ENCODE measurements at places on chromosomes 5 and 9.

- no peak for DNase-seq
These were observed 38.7 kb downstream of the PRRT1B start for GRCh38 chr9:131583836-131584555.

GRCh38 chr5:78534148-78534904, 114.2 kb downstream of the LHFPL2 start:
- DNase-seq, result peak; percentile 28

DNA sequence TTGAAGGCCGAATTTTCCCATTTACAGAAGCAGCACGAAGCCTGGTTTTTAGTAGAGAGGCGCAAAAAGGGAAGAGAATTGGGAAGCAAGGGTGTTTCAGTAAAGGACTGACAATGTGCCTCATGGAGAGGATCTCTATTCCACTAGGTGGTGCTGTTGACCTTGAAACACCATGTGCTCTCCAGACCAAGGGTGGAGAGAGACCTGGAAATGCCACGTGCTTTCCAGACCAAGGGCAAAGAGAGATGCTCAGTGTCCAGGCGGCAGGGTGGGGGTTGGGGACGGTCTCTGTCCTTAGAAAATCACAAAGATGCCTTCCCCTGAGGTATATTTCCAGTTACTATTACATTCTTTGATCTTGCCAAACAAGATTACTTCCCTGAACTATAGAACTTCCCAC, 425.3 kb downstream of the CSNK1G3 start:
- DNase-seq, result peak; percentile 71

GRCh38 chr9:103319979-103320378, 324.8 kb downstream of the CYLC2 start:
- DNase-seq, result no peak

DNA sequence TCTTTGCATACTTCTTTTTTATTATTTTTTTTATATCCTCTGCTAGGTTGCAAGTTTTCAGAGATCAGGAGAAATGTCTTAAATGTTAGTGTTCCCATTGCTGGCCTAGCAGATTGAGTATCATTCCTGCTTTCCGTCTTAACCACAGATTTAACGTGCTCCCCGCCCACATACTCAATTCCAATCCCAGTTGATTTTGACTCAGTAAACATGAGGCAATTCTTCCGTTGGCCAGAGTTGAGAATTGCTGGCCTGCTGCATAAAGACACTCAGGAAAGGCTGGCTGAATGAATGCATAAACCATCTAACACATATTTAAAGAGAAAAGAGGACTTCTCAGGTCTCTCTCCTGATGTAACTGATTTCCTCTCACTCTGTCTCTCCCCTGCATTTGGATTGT, 46.8 kb upstream of the PLPP6 start:
- DNase-seq, result peak; percentile 40

DNA sequence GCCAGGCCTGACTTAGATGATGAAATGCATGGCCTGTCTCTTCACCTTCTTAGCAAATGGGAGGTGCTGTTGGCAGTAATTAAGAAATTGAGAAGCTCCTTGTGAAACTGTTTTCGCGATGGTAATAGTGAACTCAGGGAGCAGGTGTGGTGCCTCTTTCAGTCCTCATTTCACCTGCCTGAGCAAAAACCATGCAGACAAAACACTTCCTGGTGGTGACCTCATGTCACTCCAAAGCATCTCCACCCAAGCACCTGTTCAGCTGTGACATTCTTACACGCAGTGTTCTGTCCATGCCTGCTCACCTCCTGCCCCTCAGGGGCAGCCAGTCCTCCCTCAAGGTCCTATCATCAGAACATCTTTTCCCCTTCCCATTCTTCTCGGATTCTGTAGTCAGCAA, 146.5 kb downstream of the CD180 start:
- DNase-seq, result no peak

GRCh38 chr5:53508125-53508524, 27.7 kb downstream of the FST start:
- DNase-seq, result peak; percentile 4

- peak; percentile 94 for DNase-seq
These were observed 680 bp downstream of the GPX8 start for GRCh38 chr5:55160493-55161209.

GRCh38 chr9:35424356-35425352, 65.3 kb upstream of the RUSC2 start:
- no peak for DNase-seq

- DNase-seq, result no peak
These were observed 700.3 kb downstream of the PTPRD start for GRCh38 chr9:9912459-9912858.

- DNase-seq, result no peak
These were observed 178.5 kb downstream of the RAB3C start for GRCh38 chr5:58761407-58761806.

GRCh38 chr5:76422742-76423141, 19.7 kb downstream of the IQGAP2 start:
- no peak for DNase-seq

DNA sequence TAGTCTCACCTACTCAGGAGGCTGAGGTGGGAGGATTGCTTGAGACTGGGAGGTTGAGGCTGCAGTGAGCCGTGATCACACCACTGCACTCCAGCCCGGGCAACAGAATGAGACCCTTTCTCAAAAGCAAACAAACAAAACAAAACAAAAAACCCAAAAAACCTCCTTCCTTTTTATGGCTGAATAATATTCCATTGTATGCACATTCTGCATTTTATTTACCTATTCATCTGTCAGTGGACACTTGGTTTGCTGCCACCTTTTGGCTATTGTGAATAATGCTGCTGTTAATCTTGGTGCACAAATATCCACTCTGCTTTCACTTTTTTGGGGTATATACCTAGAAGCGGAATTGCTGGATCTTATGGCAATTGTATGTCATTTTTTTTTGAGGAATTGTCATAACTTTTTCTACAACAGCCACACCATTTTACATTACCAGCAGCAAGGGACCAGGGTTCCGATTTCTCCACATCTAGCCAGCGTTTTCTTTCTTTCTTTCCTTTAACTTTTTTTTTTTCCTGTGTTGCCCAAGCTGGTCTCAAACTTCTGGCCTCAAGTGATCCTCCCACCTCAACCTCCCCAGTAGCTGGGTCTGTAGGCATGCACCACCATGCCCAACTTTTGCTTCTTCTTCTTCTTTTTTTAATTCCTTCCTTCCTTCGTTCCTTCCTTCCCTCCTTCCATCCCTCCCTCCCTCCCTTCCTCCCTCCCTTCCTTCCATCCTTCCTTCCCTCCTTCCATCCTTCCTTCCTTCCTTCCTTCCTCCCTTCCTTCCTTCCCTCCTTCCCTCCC, 30.6 kb downstream of the NKX2-5 start:
- DNase-seq, result peak; percentile 49

DNA sequence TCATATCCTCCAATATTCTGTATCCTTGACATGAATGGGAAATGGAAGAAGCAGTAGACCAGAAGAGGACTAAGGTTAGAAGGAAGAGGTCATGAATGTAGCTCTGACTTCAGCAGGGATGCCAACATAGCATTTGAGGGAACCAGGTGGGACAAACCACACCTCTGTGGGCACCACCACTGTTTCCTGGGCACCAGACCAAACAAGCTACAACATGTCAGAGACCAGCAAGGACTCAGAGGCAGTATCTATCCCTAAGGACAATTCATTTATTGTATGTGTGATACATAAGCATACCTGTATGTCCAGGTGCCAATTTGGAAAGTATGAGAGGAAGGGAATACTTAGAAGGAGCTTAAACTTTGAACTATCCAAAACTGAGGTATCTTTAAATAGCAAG, 192.8 kb downstream of the MAN2A1 start:
- DNase-seq, result no peak

DNA sequence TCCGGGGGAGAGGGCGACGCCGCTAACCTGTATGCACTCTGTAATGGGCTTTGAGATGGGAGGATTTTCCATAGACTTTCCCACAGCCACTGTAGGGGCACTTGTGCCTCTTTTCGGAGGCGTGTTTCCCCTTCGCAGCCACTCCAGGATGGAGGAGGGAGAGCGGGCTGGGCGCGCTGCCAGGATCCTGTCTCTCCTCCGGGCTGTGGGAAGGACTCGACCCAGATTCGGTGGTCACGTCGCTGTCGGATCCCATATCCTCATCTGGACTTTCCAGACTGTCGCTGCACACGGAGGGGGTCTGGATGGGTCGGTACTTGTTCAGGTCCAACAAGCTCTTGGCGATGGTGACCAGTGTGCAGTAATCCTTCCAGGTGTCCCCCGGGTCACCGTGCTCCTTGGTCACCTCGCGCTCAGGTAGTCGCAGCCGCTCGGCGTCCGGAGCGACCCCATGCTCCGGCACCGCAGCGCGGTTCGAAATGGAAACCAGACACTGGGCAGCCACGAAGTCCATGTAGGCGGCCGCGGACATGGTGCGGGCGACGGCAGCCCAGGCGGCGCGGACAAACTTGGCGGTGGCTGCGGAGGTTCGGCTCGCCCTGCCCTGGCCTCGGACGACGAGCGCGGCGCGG, 1.5 kb downstream of the KLF9 start:
- DNase-seq, result peak; percentile 87

DNA sequence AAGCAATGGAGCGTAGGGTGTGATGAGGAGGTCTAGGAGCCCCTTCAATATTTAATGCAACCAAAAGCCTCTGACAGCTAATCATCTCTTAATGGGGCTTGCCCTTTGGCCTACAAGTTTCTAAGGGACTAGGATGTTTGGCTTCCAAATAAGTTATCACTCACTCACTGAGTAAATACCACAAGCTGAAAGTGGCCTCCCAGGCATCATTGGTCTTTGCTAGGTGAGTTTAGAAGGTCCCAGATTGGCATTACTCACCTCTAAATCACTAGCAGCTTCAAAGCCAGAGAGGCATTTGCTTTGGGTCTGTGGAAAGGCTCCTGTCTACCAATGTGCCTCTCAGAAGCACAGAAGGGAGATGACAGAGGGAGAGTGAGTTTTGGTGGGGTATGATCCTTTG, 344.2 kb downstream of the NTRK2 start:
- peak; percentile 92 for DNase-seq

GRCh38 chr5:110957934-110958333, 113.6 kb upstream of the TSLP start:
- peak; percentile 28 for DNase-seq

- DNase-seq, result no peak
These were observed 33.3 kb upstream of the GTF2H2C start for GRCh38 chr5:69526660-69527059.

Data from M059J (cell line).